Parietal lobe (tissue), 2 donors: ENCODE measurements at places on chromosomes 6 and 20. TPM values are rescaled to one million over a fixed set of nuclear protein-coding genes. Genes with fewer than 3 reads are reported as not detected.

PSORS1C2 gene
- total RNA-seq = not detected

TREML2 gene
- total RNA-seq = not detected

MMP24 gene
- total RNA-seq = 82.6 TPM

TREM1 gene
- not detected for total RNA-seq
